Stimulated activated CD4-positive, alpha-beta T cell treated with anti-CD3 and anti-CD28 coated beads, Interleukin-4, amount 100 ng/mL, for 48 hours (primary cell): ENCODE measurements at places on chromosomes 5 and 9.

DNA sequence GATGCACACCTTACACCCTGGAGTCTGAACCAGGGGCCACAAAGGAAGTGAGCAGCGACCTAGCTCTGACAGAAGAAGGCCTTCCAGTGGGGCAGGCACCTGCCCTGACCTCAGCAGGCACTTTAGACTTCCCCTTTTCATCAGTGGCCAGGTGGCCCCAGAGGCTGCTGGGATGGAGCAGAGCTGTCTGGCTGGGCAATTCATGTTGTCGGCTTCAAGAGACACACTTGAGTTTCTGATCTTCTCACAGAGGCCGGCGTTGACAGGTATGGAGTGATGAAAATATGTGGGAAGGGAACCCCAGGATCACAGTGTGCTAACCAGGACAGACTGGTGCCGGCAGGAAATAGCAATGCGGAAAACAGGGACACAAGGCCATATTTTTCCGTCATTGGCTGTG, 375.5 kb downstream of the CTNND2 start:
- no peak for DNase-seq

DNA sequence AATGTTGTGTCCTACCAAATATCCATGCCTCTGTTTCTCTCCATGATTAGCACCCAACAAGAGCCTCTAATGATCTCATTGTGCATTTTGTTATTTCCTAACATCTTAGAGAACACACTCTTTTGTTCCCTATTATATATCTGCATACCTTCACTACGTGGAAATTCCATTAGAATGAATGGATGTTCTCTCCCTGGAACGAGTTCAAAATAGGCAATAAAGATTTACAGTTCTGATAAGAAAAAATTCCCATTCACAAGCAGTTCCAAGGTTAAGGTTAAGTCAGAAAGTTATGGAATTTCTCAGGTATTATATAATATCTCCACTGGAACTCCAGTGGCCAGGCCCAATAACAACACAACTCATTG, 83.7 kb downstream of the TRPM6 start:
- no peak for DNase-seq

DNA sequence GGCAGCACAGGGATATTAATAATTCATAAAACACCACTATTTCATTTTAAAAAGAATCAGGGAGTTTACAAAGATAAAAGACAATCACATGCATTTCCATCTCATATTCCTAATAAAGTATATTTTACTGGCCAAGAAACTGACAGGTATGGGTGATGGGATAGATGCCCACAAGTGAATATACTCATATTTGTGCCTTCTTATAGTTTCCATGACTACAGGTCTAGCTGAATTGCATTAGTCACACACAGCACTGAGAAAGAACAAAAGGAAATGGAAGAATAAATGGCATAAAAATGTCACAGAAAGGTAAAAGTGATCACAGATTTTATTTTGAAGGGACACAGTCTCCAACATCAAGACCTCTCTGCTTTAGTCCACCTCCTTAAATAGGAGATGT, 193.5 kb downstream of the PLK2 start:
- no peak for DNase-seq

DNA sequence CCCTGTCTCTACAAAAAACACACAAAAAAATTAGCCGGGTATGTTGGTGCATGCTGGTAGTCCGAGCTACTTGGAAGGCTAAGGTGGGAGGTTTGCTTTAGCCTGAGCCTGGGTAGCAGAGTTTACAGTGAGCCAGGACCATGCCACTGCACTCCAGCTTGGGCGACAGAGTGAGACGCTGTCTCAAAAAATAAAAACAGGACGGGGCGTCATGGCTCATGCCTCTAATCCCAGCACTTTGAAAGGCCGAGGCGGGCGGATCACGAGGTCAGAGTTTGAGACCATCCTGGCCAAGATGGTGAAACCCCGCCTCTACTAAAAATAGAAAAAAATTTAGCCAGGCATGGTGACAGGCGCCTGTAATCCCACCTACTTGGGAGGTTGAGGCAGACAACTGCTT, 40.3 kb downstream of the UBE2D2 start:
- no peak for DNase-seq

GRCh38 chr9:21682381-21682780, 120.1 kb upstream of the MTAP start:
- no peak for DNase-seq

- DNase-seq = no peak
Observed at GRCh38 chr5:33309536-33310345, 131.0 kb upstream of the TARS1 start.

- DNase-seq = no peak
Observed at GRCh38 chr9:111874500-111874899, 22.1 kb upstream of the UGCG start.

- no peak for DNase-seq
Observed at GRCh38 chr9:93200989-93201334, 17.0 kb downstream of the WNK2 start.

GRCh38 chr5:72600391-72600981, 93.3 kb upstream of the ZNF366 start:
- DNase-seq = no peak

GRCh38 chr9:131037335-131038255, 28.6 kb downstream of the LAMC3 start:
- DNase-seq = no peak
